Osteocyte (in vitro differentiated cells): ENCODE measurements at places on chromosomes 11 and 22. TPM values are rescaled to one million over a fixed set of nuclear protein-coding genes. Genes with fewer than 3 reads are reported as not detected.
A peak's percentile ranks its signal among the peaks of the same experiment; 100 is the strongest.

Gene HEPN1
- not detected in 2 replicates for total RNA-seq

Gene E2F8
- total RNA-seq = 1.7 and 2.1 TPM in 2 replicates

Gene OSBPL5
- total RNA-seq = 47.7 and 47.9 TPM in 2 replicates

Gene RTN4RL2
- 0.81 and 0.84 TPM in 2 replicates for total RNA-seq

- H3K4me1 ChIP-seq = peaks cover 26% of the 10 kb centered on the region
- H3K27me3 ChIP-seq = peaks cover 75% of the 10 kb centered on the region
- DNase-seq = peak; percentile 84
- no peak within 1 kb of the TSS for H3K27ac ChIP-seq
These were observed at the start of gene GRIA4 for GRCh38 chr11:105609832-105610781. GRIA4 (plus strand) TSS chr11:105610073; CDS start chr11:105610998, 925 bp downstream.

DNA sequence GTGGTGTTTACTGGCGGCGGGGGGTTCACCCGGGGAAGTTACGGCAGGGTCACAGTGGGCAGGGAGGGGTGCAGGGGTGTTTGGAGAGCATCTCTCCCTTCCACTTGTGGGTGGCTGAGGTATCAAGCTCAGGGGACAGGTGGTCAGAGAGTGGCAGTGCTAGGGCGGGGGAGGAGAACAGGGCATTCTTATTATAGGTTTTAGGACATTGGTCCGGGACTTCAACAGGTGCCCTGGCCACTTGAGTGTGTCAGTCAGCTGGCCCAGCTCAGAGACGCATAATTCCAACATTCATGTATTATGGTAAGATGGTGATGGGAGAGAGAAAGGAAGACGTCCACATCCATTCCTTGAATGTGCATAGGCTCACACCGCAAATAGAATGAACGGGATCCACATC, 101.7 kb downstream of the TEAD1 start:
- peak overlapping the region; percentile 2 for H3K27ac ChIP-seq
- peaks cover 41% of the 10 kb centered on the region for H3K4me1 ChIP-seq
- peaks cover 26% of the 10 kb centered on the region for H3K36me3 ChIP-seq
- DNase-seq = no peak
- no peaks in the 10 kb centered on the region for H3K27me3 ChIP-seq

DNA sequence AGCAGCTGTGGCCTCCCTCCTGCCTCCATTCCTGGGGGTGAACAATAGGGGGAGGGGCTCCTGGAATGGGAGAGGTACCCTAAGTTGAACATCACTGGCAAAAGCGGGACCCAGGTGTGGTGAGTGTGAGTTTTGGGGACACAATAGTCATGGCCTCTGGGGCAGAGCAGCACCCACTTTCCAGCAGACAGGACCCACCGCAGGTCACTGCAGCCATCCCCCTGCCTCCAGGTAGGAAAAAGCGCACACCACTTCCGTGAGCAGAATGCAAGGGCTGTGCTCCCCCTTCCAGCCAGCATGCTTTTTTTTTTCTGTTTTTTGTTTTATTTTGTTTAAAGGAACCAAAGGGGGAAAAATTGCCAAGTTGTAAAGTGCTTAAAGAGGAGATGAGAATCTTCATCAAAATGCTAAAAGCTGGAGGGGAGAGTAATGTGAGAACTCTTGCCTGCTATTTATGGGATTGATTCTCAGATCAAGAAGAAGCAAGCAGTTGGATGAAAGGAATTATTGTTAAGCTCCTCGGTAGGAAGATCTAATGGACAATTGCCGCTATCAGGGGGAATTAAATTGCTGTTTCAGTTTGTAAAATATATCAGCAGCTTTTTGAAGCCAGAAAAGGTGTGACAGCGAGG, 152.9 kb downstream of the FEZ1 start:
- no peaks in the 10 kb centered on the region for H3K27me3 ChIP-seq
- DNase-seq = no peak
- peak overlapping the region; percentile 97 for H3K27ac ChIP-seq
- H3K36me3 ChIP-seq = peaks cover 16% of the 10 kb centered on the region
- H3K4me3 ChIP-seq = peak overlapping the region; percentile 7

- no peak for DNase-seq
- H3K4me1 ChIP-seq = peaks cover 4% of the 10 kb centered on the region
- no peaks in the 10 kb centered on the region for H3K36me3 ChIP-seq
These were observed 135.3 kb downstream of the CCDC34 start for GRCh38 chr11:27227736-27228135.

DNA sequence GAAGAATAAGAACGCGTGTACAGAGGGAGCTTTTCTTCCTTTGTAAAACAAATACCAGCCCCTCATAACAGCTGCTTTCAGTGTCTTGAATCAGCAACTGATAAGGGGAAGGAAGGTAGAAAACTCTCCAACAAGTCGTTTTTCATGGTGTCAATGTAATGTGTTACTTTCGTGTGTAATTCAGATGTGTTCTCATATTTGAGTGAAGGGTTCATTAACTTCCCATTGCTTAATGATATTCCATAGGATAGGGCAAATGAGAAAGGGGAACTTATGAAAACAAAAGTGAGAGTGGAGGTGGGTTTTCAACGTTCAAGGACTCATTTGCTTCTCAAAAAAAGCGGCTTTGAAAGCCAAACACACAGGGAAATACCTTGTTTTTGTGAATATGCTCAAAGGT, 452.1 kb downstream of the NTM start:
- H3K36me3 ChIP-seq = no peaks in the 10 kb centered on the region
- no peak overlapping the region for H3K4me3 ChIP-seq
- DNase-seq = no peak
- H3K4me1 ChIP-seq = no peaks in the 10 kb centered on the region

GRCh38 chr11:100970283-100971164, 159.1 kb downstream of the PGR start:
- no peak overlapping the region for H3K27ac ChIP-seq
- no peak overlapping the region for H3K4me3 ChIP-seq
- no peaks in the 10 kb centered on the region for H3K27me3 ChIP-seq
- no peak for DNase-seq
